Activated naive CD4-positive, alpha-beta T cell treated with anti-CD3 and anti-CD28 coated beads, Interleukin-2, amount 50 U/mL, for 16 hours (primary cell): ENCODE measurements at places on chromosomes 6 and 20.

GRCh38 chr20:33159713-33160112 lies 8.2 kb upstream of the BPIFA2 start:
- no peak for DNase-seq

DNA sequence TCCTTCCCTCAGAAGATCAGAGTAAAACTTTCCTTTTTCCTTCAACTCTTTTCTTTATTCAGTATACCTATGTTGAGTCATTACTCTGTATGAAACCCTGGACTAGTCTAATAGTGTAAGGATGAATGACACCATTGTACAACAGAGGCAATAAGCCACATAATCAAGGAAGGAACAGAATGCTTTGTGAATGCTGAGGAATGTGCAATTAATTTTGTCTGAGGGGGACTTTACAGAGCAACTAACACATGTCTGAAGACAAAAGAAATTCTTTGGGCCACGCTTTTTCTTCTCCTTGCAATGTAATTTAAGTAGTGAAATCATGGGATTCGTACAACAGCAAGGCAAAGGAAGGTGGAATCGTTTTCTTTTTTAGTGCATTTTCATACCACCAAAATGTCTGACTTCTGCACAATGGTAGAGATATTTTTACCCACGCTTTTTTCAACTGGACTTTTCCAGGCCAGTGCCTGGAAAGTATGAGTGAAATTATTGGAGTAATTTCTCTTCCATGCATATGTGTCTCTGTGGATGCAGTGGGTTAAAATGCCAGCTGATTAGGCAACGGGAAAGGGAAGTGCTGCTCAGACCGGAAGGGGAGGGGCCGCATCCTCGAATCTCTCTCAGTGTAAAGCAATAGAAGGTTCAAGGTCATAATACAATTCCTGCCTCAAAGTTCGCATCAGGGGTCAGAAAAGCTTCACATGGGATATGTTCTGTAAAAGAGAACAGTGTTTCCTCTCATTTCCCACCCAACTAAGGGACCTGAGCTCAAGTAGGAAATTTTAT lies 89.9 kb upstream of the MTHFD1L start:
- no peak for DNase-seq

DNA sequence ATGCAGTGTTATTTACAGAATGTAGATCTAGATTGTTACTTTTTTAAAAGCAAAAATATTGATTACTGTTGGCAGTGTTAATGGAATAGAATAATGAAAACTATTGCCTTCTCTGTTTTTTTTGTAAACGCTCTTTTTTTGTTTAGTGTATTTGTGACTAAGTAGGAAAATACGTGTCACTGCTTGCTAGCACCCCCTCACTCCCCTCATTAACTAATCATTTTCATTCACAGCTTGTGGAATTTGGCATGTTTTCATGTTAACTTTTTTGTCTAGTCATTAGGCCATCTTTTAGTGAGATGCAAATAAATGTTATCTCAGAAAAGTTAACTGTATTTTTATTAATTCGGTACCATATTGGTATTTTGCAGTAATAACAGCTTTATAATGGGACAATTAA lies 29.8 kb downstream of the ADGRG6 start:
- no peak for DNase-seq

- DNase-seq: no peak
These were observed 112.8 kb upstream of the JARID2 start for GRCh38 chr6:15132854-15133670.

DNA sequence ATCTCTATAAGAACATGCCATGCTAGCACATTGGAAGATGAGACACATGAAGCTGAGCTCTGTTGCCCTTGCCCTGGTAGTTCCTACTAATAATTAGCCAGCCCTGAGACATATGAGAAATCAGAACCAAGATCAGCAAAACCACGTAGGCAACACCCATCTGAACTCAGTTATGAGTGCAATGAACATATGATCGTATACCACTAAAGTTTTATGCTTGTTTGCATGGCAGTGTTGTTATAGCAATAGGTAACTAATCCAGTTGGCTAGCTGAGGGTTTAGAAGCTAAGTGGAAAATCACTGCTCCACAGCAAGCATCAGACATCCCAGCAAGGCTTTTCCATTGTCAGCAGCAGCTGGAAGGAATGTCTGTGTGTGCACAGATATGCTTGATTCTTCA lies 180.7 kb downstream of the BTBD3 start:
- no peak for DNase-seq

DNA sequence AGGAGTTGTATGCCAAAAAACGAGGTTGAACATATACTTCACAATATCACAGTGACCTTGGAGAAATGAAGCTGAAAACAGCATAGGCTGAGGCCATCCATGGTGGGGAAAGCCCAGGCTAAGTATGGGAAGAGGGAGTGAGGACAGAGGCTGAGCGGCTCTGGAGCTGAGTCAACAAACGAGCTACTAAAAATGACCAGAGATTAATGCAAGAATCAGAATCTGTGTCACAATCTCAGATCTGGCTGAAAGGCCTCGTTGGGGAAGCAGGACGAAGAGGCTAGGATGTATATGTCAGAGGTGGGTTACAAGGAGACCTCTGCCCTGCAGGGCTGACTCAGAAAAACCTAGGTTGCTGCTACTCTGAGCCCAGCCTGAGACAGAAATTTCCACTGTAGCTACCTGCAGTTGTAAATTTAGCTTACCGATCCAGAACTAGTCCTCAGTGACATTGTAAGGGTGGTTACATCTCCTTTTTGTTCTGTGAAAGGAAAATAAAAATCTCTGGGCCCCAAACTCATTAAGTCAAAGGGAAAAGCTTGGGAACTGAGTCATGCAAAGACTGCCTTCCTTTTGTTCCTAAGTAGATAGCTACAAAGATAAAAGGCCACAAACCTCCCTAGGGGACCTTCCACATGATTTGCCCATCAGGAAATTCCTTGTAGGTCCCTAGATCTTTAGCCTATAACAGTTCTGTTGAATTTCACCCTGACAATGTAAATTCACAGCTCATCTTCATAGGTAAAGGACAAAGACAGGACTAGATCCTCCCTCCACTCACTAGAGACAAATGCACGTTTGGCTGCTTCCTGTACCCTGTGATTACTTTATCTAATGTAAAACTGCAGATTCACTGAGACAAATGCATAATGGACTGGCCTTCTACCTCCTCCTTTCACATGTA lies 8.5 kb upstream of the TUBB2A start:
- no peak for DNase-seq

DNA sequence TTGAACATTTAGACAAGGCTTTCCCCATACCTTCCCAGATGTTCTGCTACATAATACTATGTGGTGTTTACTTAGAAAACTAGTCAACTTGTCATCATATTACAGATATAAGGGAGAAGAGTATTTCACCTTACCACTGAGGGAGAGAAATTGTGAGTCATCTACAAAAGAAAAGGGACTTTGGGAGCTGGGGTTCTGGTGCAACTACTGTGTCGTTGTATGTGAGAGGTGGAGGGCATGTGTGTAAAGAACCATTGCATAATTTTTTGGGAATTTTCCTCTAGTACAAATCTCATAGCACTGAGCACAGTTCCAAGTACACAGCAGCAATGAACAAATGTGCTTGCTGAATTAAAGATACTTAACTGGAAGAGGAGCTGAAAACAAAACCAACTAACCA lies 665.6 kb downstream of the DHX35 start:
- no peak for DNase-seq

DNA sequence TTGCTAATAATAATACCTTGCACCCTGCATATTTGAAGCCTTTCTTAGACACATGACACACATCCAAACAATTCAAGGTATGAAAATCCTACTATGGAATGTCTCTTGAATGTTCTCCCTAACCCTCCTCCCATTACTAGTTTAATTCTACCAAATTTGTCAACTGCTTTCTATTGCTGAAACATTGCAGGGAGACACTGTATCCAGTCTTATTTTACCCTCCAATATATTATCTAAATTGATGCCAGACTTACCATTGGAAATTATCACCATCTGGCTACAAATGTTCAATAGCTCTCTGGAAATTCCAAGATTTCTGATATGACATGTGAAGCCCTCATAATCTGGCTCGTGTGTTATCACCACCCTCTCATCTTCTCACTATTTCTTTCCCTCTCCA lies 1027.3 kb upstream of the CITED2 start:
- no peak for DNase-seq

DNA sequence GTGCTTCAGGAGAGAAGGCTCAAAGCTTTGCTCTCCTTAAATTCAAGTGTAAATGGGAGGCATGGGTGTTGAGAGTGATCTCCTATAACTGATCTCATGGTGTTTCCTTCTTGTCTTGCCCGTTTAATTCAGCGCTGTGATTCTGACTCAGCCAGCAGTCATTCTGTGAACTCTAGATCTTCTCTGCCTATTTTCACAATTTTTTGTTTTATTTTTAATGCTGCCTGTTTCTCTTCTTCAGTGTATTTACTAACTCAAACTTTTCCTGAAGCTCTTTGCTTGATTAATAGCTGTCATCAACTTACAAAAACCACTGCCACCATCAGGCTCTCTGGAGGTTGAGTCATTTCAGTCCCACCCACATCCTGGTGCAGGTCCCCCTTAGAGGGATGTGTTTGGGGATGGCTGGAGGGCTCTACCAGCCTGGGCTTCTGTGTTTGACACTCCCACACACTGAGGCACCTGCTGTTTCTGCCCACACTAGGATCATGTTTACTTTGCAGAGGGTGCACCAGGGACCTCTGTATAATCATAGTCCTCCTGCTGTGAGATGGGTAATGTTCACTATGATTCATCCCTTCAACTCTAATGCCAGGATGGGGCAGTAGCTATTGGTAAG lies 94.0 kb downstream of the SHLD1 start:
- DNase-seq: peak; percentile 53

- no peak for DNase-seq
These were observed 969.1 kb upstream of the DEFB115 start for GRCh38 chr20:30288346-30288745.

DNA sequence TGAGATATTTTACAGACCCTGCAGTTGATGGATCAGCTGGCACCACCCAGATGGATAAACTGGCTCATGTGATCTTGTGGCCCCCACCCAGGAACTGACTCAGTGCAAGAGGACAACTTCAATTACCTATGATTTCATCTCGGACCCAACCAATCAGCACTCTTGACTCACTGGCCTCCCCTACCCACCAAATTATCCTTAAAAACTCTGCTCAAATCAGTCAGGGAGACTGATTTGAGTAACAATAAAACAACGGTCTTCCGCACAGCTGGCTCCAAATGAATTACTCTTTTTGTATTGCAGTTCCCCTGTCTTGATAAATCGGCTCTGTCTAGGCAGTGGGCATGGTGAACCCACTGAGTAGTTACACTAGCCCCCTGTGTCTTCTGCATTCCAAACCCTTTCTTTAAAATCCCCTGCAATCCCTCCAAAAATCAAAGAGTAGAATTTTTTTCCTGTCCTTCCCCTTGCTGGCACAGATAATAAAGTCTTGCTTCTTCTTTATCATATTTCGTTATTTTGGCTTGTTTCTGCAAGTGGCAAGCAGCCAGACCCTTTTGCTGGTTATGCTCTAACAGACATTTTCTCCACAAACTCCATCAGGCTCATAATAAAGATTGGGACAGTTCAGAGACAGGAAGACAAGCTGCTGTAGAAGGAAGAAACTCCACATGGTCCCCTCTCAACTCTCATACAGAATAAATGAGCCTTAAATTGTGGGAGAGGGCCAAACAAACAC lies 48.3 kb downstream of the OR2B6 start:
- DNase-seq: no peak

- no peak for DNase-seq
These were observed 6.6 kb upstream of the TBC1D7 start for GRCh38 chr6:13334953-13335352.

- no peak for DNase-seq
These were observed 415.6 kb downstream of the GJA1 start for GRCh38 chr6:121851056-121851455.

- no peak for DNase-seq
These were observed 17.1 kb upstream of the NOL4L start for GRCh38 chr20:32602273-32602672.

DNA sequence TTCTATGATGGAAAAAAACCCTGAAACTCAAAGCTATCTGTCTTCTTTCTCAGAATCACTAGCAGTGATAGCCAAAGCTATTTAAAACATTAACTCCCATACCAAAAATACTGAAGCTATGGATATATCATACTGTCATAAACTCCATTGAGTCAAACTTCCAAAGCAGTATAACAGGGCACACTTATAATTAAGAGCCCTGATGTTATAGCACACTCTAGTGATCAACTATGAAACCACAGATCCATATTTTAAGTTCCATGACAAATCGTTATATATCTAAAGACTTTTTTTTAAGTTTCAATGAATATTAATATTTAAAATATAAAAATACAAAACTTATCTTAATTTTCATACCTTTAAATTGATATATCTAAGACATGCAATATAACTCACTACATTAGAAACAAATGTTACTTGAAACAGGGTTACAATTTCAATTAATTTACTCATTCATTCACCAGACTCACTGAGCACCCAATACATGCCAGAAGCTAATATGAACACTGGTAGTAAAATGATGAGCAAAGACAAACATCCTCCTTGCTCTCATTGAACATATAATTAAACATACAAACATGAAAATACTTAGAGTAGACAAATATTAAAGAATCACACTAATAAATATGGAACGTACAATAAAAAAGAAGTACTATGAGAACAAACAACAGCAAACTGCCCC lies 69.3 kb downstream of the IBTK start:
- DNase-seq: no peak

- no peak for DNase-seq
These were observed 78.4 kb downstream of the LIN28B start for GRCh38 chr6:105035299-105035698.

DNA sequence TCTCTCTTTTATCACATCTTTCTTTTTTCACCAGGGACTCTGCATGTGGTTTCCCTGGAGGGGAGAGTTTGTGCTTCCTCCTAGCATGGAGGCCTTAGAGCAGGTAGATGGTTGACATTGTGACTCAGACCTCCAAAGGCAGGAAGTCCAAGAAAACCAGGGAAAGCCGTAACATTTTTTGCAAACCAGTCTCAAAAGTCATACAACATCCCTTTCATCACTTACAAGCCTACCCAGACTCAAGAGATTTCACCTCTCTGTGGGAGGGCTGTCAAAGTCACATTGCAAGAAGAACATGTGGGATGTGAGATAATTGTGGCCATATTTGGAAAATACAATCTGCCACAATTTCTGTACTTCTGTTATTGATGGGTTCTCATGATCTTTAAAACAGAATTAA lies 46.2 kb downstream of the SNRNP48 start:
- DNase-seq: no peak

- DNase-seq: no peak
These were observed 39.4 kb downstream of the TOX2 start for GRCh38 chr20:43953919-43954592.

DNA sequence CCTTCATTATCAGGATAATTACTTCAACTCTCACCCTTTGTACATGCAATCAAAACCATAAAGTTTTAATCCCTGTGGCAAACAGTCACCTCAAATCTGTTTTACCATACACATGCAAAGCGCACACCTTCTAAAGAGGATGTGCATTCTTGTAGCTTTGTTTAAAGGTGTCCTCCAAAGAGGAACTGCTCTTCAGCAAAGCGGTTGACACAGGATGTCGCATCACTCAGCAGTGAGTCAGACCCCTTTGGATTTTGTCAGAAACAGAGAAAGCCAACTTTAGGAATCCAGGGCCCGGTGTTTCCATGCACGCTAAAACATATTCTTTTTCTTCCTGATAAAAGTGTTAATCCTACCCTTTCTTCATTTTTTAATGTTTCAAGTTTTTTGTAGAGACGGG lies 268.3 kb upstream of the ARID1B start:
- DNase-seq: no peak

GRCh38 chr6:28206928-28207509 lies 18.1 kb upstream of the ZSCAN9 start:
- DNase-seq: no peak

- no peak for DNase-seq
These were observed 41.9 kb upstream of the SIM1 start for GRCh38 chr6:100506651-100507050.
